ENCODE measurements at places on chromosomes 4 and X. TPM values are rescaled to one million over a fixed set of nuclear protein-coding genes. Genes with fewer than 3 reads are reported as not detected.

Gene NHSL2
- total RNA-seq: 1.3 TPM

Gene NXF2B
- not detected for total RNA-seq

DNA sequence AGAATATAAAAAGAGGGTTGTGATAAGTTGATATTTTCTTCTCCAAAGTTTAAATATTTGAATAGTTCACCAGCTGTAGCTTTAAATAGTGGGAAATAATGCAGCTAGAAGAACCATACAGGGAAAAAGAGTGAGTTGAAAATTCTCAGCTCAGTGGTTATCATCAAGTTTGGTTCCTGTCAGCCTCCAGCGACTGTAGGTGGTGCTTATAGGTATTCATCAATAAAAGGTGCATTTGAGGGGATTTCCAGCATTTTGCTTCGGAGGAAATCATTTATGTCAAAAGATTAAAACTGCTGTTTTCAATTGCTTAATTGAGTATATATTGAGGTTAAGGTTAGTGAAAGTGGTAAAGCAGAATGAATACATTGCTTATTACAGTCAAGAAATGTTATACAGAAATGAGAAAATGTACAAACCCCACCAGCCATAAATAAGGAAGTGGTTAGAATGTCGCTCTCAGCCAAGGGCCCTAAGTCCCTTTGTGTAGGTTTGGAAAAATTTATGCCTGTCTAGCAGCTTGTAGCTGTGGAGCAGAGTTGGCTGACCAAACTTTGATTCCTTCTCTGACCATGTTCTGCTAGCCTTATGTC is 532.9 kb upstream of the FTHL17 start:
- H3K4me1 ChIP-seq: no peaks in the 10 kb centered on the region
- H3K27ac ChIP-seq: no peak overlapping the region

DNA sequence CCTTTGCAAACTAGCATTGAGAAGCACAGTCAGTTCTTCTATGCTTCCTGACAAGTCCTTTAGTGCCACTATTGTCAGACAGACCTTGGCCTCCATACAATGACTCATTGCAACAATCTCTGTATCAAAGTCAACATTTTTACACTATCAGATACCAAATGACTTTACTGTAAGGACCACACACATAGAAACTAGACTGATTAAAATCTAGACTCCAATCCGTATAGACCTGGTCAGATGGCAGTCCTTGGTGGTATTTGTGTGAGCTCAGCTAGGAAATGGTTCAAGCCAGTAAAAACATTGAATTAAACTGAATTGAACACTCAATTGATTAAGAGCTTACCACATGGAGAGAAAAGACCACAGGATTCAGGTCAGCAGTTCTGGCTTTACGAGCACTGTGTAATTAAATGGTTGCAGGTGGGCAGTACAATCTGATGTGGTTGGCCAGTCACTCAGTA is 549.8 kb upstream of the LCORL start:
- no peaks in the 10 kb centered on the region for H3K36me3 ChIP-seq
- H3K27ac ChIP-seq: no peak overlapping the region
- no peak overlapping the region for H3K4me3 ChIP-seq
- DNase-seq: no peak
- no peaks in the 10 kb centered on the region for H3K4me1 ChIP-seq
- H3K27me3 ChIP-seq: no peaks in the 10 kb centered on the region

Gene BTK
- 0.42 TPM for total RNA-seq

Gene CHRNA9
- total RNA-seq: not detected

- no peak overlapping the region for H3K27ac ChIP-seq
- H3K4me3 ChIP-seq: no peak overlapping the region
- H3K27me3 ChIP-seq: no peaks in the 10 kb centered on the region
- no peaks in the 10 kb centered on the region for H3K36me3 ChIP-seq
- H3K4me1 ChIP-seq: peaks cover 5% of the 10 kb centered on the region
- no peak for DNase-seq
These were observed 54.1 kb upstream of the CDKN2AIP start for GRCh38 chr4:183390374-183390773.

- no peak overlapping the region for H3K4me3 ChIP-seq
- no peaks in the 10 kb centered on the region for H3K4me1 ChIP-seq
These were observed 15.9 kb upstream of the INTU start for GRCh38 chr4:127616898-127617297.

- no peaks in the 10 kb centered on the region for H3K4me1 ChIP-seq
- no peaks in the 10 kb centered on the region for H3K27me3 ChIP-seq
- DNase-seq: no peak
- H3K36me3 ChIP-seq: peaks cover 15% of the 10 kb centered on the region
- no peak overlapping the region for H3K27ac ChIP-seq
These were observed 39.7 kb downstream of the CLDN2 start for GRCh38 chrX:106959901-106960300.

DNA sequence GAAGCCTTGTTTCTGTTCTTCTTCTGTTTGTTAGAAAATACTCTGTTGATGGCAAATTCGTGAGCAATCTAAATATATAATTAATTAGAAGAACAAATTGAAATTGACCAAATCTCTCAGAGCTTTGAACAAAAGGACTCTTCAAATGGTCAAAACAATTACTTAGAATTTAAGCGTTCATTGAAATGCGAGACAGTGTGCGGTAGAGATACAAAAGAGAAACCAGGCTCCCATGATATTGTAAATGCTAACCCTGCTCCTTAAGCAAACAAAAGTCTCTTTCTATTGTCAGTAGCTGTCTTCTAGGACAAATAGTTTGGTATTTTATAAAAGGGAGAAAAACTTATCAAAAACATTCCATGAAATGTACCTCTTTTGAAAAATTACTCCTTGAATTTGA is 453.4 kb upstream of the MAGEB2 start:
- no peaks in the 10 kb centered on the region for H3K4me1 ChIP-seq
- H3K27me3 ChIP-seq: no peaks in the 10 kb centered on the region
- H3K27ac ChIP-seq: no peak overlapping the region
- no peaks in the 10 kb centered on the region for H3K36me3 ChIP-seq
- DNase-seq: no peak

Gene GYPB
- not detected for total RNA-seq

GRCh38 chr4:99947190-99947578 is 766 bp upstream of the DNAJB14 start:
- peaks cover 12% of the 10 kb centered on the region for H3K36me3 ChIP-seq
- H3K27ac ChIP-seq: peak overlapping the region; percentile 92
- H3K4me1 ChIP-seq: peaks cover 35% of the 10 kb centered on the region
- no peaks in the 10 kb centered on the region for H3K27me3 ChIP-seq
- peak overlapping the region; percentile 80 for H3K4me3 ChIP-seq

GRCh38 chr4:166230841-166231240 is 357.8 kb downstream of the TLL1 start:
- no peaks in the 10 kb centered on the region for H3K36me3 ChIP-seq
- H3K4me1 ChIP-seq: no peaks in the 10 kb centered on the region
- H3K27ac ChIP-seq: no peak overlapping the region
- H3K4me3 ChIP-seq: no peak overlapping the region

Gene PRIMPOL
- 4.2 TPM for total RNA-seq

- H3K4me3 ChIP-seq: no peak overlapping the region
- H3K27me3 ChIP-seq: peaks cover 6% of the 10 kb centered on the region
- no peaks in the 10 kb centered on the region for H3K36me3 ChIP-seq
- no peak overlapping the region for H3K27ac ChIP-seq
These were observed 18.7 kb downstream of the NDNF start for GRCh38 chr4:121053601-121054143.

Gene ARX
- total RNA-seq: not detected

GRCh38 chrX:119686087-119686691 is 6.8 kb downstream of the SEPTIN6 start:
- H3K36me3 ChIP-seq: peaks cover 5% of the 10 kb centered on the region
- DNase-seq: no peak
- H3K27me3 ChIP-seq: no peaks in the 10 kb centered on the region
- H3K4me1 ChIP-seq: peaks cover 78% of the 10 kb centered on the region
- peak overlapping the region; percentile 48 for H3K4me3 ChIP-seq
- H3K27ac ChIP-seq: peak overlapping the region; percentile 98

GRCh38 chrX:23749129-23749528 is 6.1 kb upstream of the ACOT9 start:
- H3K27ac ChIP-seq: no peak overlapping the region
- no peaks in the 10 kb centered on the region for H3K36me3 ChIP-seq
- H3K4me3 ChIP-seq: no peak overlapping the region
- peaks cover 11% of the 10 kb centered on the region for H3K4me1 ChIP-seq
- no peak for DNase-seq

Gene NEIL3
- total RNA-seq: 0.25 TPM

GRCh38 chrX:37955273-37955672 is 51.1 kb upstream of the SYTL5 start:
- no peak overlapping the region for H3K27ac ChIP-seq
- H3K36me3 ChIP-seq: no peaks in the 10 kb centered on the region
- H3K4me3 ChIP-seq: no peak overlapping the region
- no peak for DNase-seq
- H3K4me1 ChIP-seq: no peaks in the 10 kb centered on the region

Gene SERPINA7
- total RNA-seq: not detected

- DNase-seq: no peak
- no peaks in the 10 kb centered on the region for H3K36me3 ChIP-seq
- no peaks in the 10 kb centered on the region for H3K27me3 ChIP-seq
- H3K27ac ChIP-seq: no peak overlapping the region
- no peak overlapping the region for H3K4me3 ChIP-seq
These were observed 239.1 kb downstream of the NDST4 start for GRCh38 chr4:114874321-114874720.

Gene COL25A1
- total RNA-seq: not detected

DNA sequence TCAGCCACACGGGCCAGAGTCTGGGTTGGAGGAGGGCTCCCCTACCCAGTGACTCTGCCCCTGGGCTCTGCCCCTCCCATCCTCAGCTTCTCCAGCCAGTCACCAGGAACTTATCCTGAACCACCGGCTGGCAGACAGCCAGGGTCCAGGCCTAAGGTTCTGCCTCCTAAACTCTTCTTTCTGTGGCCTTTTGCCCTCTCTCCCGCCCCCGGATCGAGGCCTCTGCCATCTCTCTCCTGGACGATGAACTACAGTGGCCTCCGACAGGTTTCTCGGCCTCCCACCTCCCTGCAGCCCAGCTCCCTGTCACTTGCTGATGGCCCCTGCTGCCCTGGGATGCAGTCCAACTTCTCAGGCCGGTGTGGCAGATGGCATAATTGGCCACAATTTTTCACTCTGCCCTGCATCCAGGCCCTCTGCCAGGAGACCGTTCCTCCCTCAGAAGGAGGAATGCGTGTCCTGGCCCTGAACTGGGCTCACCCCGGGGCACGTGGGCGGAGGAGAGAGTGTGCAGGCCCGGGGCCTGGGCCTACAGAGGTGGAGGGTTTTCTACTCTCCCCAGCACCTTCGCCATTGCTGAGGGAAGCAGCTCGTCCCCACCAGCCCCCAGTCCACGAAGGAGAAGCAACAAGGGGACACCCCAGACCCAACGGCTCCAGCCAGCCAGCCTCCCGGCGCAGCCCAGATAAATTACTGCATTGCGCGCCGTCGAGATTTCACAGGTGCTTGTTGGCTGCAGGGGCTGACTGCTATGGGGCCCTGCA is 81.9 kb upstream of the LRPAP1 start:
- no peaks in the 10 kb centered on the region for H3K4me1 ChIP-seq
- H3K4me3 ChIP-seq: no peak overlapping the region
- no peaks in the 10 kb centered on the region for H3K27me3 ChIP-seq
- no peak overlapping the region for H3K27ac ChIP-seq
- no peaks in the 10 kb centered on the region for H3K36me3 ChIP-seq

- H3K4me1 ChIP-seq: no peaks in the 10 kb centered on the region
- no peaks in the 10 kb centered on the region for H3K36me3 ChIP-seq
- no peak overlapping the region for H3K4me3 ChIP-seq
- no peaks in the 10 kb centered on the region for H3K27me3 ChIP-seq
These were observed 161.2 kb upstream of the WDFY3 start for GRCh38 chr4:85127653-85128052.

DNA sequence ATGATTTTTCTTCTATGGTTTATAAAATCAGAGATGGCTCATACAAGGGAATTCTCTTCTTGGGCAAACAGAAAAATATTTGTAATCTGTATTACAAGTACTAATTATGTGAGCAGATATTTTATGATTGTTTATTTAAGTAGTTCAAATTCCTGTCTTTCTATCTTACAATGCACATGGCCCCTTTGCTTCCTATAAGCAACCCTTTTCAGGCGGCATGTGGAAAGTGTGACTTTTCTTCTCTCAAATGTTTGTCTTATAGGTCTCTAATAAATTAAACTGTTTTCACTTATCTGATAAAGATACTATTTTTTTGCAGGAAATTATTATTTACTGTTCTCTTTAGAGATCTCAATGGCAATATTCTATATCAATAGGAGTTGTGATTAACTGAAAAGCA is 259.3 kb upstream of the MAGEB18 start:
- no peak overlapping the region for H3K27ac ChIP-seq
- no peak for DNase-seq
- H3K4me3 ChIP-seq: no peak overlapping the region
- H3K27me3 ChIP-seq: no peaks in the 10 kb centered on the region

Gene MAGEB2
- total RNA-seq: not detected

GRCh38 chrX:134847133-134847532 is 143.7 kb upstream of the SMIM10 start:
- H3K4me3 ChIP-seq: no peak overlapping the region
- H3K4me1 ChIP-seq: no peaks in the 10 kb centered on the region
- H3K27me3 ChIP-seq: no peaks in the 10 kb centered on the region
